ENCODE measurements at places on chromosomes 1 and 21.

- peak; percentile 12 for DNase-seq
Measured at GRCh38 chr1:94719926-94720793, 100.0 kb upstream of the SLC44A3 start.

DNA sequence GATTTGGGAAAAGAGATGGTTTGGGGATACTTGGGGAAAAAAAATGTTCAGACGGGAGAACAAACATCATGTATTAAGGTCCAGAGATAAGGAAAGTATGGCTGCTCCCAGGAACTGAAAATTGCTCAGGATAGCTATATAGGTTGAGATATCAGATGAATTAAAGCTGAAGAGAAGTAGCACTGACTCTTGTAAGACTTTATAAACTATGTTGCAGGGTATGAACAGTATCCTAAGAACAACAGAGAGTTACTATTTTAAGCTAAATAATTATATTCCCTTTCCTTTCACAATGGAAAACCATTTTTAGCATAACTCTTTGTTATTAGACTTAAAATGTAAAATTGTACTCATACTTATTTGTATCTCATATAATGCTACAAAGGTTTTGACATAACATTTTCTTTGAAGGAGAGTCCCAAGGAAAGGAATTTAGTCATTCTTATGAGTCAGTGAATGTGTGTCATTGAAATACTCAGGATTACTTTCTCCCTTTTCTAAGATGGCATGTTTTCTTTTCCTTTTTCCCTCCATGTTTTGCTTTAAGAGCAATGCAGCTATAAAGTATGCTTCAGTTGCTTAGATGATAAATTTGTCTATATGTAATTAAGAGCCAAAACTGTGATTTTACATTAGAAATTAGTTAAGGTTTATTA lies 139.4 kb upstream of the KIAA1614 start:
- no peak for DNase-seq

- no peak for DNase-seq
Measured at GRCh38 chr1:25560788-25561187, 17.4 kb downstream of the LDLRAP1 start.

DNA sequence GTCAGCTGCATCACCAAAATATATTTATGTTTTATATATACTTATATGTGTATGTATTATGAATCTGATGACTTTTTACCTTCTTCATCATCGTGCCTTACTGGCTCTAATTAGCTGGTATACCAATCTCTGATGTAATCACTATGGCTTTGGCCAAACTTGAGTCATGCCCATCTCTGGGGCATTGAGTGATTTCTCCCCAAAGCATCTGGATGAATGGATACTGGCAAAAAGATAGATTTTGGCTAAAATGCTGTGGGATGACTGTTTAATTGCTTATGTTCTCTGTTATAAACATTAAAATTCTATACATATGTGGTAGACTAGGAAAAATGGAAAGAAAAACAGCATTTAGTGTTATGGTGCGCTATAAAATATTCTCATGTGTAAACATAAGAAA lies 19.6 kb downstream of the CDKN2C start:
- DNase-seq: no peak

DNA sequence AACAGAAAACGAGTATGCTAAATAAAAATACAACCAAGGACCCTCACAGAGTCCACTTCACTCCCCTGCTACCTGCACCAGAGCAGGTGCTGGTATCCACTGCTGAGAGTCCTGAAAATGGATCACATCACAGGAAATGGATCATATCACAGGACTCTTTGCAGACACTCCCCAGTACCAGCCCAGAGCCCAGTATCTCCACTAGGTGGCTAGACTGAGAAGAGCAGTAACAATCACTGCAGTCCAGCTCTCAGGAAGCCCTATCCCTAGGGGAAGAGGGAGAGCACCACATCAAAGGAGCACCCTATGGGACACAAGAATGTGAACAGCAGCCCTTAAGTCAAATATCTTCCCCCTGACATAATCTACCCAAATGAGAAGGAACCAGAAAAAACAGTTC lies 28.0 kb downstream of the AGBL4 start:
- no peak for DNase-seq

GRCh38 chr1:39574646-39575045 lies 1.9 kb downstream of the PABPC4 start:
- no peak for DNase-seq

GRCh38 chr1:231869364-231869763 lies 242.8 kb downstream of the DISC1 start:
- no peak for DNase-seq

- DNase-seq: no peak
Measured at GRCh38 chr21:38133240-38133639, 123.6 kb upstream of the KCNJ15 start.

DNA sequence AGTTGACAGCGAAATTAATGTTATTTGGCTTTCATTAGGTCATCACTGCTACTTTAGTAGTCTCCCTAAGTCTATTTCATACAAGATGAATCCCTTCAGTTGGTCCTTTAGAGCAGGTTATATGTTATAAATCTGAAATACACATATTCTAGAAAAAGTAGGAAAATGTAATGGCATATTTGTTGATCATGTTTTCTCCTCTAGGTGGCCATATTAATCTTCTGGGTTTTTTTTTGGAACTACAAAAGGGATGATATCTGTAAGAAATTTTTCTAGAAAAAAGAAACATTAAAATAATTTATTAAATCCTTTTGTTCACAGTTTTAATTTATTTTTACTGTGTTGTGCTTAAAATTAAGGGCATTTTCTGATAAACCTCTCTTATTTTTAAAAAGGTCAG lies 87.9 kb downstream of the SYT14 start:
- no peak for DNase-seq

DNA sequence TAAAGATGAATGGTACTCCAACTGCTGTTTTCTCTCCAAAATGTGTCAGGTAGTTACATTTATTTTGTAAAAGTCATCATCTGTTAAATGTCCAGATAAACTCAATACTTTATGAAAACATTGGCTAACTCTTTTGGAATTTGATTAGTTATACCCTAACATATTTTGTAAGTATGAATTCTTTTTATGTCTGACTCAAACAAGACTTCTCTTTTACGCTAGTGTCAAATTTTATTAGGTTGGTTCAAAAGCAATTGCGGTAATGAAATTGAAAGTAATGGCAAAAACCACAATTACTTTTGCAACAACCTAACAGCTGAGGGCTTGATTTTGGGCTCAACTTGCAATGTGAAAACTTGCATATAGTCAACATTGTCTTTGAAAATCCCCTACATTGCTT lies 41.0 kb upstream of the USP25 start:
- DNase-seq: no peak

DNA sequence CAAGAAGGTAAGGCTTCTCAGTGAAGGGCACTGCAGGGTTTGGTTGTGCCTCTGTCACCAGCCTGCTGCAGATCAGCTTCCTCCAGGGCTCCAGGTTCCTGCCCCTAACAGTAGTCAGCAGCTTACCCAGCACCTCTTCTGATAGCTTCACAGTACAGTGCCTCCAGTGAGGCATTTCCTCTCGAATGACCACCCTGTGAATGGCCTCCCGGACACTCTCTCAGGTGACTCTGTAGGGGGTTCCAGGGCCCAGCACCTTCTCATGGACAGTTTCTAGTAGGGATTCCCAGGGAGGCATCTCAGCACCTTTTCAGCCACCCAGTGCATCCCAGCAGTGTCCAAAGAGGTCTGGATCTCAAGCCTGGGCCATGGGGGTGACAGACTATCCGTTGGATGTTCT lies 28.4 kb downstream of the USP48 start:
- DNase-seq: no peak

DNA sequence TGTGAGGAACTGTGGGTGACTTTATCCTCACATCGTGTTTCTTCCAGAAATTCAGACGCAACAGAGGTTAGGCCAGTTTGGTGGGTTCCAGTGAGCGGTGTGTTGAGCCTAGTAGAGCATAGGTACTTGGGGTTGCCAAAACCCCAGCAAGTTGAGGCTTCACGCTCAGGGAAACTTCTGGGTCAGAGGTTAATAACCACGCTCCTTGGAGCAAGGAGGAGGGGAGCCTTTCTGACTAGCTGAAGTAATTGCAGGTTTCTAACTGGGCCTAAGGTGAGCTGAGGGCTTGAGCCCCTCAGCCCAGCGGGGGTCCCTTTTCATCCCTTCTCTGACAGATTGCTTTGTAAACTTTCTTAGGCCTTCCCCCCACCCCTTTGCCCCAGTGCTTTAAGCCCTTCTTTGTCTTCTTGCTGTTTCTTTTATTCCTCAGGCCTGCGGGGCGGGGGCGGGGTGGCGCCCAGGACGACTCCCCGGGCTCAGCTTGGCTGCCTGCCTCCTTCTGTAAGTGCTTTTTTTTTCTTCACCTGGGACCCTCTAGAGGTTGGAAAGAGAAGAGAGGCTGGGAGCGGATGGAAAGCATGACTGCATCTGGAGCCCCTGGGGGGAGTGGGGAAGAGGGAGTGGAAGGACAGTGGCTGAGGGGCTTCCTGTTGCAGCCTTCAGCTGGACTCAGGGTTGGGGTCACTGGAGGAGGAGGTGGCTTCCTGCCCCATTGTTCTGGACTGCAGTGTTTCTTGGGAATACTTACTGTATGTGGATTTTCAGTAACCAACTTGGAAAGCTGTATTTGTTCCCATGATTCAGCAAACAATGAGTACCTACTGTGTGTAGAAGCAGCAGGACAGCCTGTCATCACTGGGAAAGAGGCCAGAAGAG lies 1.3 kb upstream of the ZNF436 start:
- DNase-seq: no peak

- DNase-seq: no peak
Measured at GRCh38 chr1:15197591-15198447, 44.3 kb downstream of the TMEM51 start.

DNA sequence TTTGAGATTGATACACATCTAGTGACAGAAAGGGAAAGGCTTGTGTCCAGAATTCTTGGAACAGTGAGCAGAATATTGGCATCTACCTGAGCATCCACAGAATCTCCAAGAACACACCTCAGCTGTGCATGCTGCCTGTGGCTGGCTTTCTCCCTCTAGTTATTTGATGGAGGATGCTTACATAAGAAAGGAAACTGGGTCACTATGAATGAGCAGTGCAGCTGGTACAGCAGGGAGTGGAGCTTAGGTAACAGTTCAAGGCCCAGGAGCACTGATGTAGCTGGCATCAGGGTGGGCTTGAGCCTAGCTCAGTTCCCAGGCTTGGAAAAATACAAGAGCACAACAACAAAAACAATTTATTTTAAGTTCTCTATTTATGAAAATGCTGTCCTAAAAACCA lies 26.3 kb downstream of the RGS8 start:
- DNase-seq: no peak

DNA sequence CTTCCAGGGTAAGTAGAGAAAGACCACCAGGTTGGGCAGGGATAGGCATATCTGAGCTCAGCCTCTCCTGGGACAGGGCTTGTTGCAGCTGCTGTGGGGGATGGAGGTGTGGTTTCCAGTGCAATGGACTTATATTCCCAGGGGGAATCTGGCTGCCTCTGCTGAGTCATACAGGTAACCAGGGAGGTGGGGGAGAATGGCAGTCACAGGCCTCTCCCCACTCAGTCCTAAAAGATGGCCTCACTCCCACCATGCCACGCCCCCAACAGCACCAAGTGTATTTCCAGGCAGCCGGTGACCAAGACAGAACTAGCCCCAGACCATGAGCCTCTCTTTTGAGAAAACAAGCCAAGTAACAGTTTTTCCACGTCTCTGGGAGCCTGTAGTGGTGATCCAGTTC lies 1240.7 kb downstream of the BRINP3 start:
- DNase-seq: no peak

- no peak for DNase-seq
Measured at GRCh38 chr1:62181532-62181931, 13.1 kb upstream of the L1TD1 start.

GRCh38 chr1:203165800-203166161 lies 9.8 kb downstream of the MYBPH start:
- no peak for DNase-seq

GRCh38 chr1:233315718-233316301 lies 11.7 kb upstream of the MAP3K21 start:
- no peak for DNase-seq

- DNase-seq: no peak
Measured at GRCh38 chr1:29162476-29163138, 19.1 kb downstream of the SRSF4 start.

- no peak for DNase-seq
Measured at GRCh38 chr1:1290238-1290731, 10.0 kb downstream of the SCNN1D start.

DNA sequence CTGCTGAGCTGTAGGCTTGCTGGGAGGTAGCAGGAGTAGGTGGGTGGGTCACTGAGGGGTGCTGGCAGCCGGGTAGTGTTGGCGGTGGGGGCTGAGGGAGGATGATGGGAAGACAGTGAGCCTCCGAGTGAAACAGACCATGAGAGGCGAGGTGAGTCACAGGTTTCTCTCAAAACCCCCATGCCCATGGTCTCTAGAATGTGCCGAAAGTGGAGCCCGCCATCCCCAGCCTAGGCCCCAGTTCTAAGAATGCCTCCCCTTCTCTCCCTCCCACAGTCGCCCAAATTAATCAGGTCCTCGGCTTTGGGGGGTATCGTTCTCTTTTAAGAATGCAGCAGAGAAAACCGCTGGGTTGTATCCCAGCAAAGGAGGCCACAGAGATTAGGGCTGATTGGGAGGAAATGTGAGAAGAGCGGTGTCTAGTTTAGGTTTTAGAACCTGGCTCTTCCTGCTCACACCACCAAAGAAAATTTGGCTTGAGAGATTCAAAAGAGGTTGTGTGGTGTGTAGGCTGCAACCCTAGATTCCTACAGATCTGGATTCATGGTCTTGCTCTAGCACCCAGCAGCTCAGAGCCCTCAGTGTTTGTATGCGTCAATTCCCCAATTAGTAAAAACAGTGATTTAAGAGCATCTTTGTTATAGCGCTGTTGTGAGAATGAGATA lies 27.7 kb upstream of the IL19 start:
- peak; percentile 49 for DNase-seq

DNA sequence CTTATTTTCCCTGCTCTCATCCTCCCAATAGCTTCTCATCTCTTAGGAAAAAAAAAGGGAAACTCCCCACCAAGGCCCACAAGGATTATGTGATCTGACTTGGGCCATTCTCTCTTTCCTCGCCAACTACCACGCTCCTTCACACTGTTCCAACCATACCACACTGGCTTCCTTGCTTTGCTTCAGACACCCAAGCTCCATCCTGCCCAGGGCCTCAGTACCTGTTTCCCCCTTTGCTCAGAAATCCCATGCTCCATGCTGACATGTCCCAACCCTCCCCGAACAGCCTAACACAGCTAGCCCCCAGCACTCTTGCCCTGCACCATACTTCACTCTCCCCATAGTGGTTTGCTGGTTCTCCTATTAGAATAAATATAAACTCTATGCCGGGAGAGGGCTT lies 39.2 kb downstream of the MAB21L3 start:
- no peak for DNase-seq

- no peak for DNase-seq
Measured at GRCh38 chr21:43211072-43211759, 42.4 kb downstream of the CRYAA start.

- DNase-seq: peak; percentile 95
Measured at GRCh38 chr1:116764466-116764898, 10.3 kb downstream of the CD2 start.

Data from activated CD4-positive, alpha-beta T cell treated with anti-CD3 and anti-CD28 coated beads, Interleukin-2, Interleukin-4, amounts not matched to agents 100 ng/mL and 50 ng/mL, durations not matched to agents 16 hours and 8 hours (primary cell).